NCI-H187 treated with DMSO at 0.1 percent for 48 hours (cell line): ENCODE measurements at places on chromosomes 1 and 21.

GRCh38 chr1:162168261-162168660, 98.8 kb downstream of the NOS1AP start:
- no peak for DNase-seq

DNA sequence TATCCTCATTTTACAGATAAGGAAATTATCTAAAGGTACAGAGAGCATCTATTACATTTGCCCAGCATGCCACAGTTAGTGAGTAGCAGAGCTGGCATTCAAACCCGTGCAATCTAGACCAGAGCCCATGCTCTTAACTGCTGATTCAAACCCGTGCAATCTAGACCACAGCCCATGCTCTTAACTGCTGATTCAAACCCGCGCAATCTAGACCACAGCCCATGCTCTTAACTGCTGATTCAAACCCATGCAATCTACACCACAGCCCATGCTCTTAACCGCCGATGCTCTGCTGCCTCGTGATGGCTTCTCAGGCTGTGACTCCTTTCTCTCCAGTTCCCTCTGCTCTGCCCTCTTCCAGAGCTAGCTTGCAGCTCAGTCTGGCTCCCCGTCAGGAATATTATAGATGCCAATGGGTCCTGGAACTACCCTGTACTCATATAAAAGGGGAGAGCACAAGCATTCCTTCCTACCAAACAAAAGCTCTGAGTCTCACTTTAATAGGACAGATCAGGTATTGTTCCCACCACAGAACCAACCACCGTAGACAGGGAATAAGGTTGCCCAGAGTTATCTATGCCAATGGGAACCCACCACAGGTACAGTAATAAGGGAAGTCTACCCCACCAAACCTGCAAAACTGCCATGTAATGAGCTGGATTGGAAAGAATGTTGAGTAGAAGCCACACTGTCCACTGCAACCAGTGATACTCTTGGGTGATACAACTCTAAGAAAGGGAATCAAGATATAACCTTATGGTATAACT, 78.4 kb downstream of the SMYD3 start:
- DNase-seq: no peak

- no peak for DNase-seq
These were observed 111.9 kb downstream of the CAMTA1 start for GRCh38 chr1:6897138-6897537.

DNA sequence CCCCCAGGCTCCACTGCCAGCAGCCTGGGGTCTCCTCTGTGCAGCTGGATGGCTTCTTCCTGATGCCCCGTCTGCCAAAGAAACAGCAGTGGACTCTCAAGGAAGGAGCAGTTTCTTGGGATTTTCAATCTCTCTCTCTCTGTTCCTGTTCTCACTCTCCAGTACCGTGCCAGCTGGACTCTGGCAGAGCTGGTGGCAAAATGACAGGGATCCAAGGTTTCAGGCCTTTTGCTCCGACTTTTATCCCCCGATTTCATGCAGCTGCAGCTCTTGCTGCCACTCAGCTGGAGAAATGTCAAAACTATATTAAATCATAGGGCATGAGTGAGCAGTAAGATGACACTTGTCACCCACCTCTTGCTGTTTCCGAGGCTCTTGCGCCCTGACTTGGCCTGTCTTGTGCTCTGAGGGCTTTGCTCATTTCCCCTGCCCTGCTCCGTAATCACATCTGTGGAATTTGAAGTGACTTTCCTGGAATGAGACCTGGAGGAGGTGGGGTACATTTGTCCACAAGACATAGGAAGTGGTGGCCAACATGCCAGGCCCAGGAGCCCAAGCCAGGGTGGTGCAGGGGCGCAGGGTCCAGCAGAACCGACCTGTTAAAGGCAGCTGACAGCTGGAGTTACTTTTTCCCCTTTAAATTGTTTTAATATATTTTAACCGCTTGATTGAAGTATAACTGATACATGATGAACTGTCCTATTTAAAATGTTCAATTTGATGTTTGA, 576.2 kb downstream of the PTPRU start:
- DNase-seq: peak; percentile 40

DNA sequence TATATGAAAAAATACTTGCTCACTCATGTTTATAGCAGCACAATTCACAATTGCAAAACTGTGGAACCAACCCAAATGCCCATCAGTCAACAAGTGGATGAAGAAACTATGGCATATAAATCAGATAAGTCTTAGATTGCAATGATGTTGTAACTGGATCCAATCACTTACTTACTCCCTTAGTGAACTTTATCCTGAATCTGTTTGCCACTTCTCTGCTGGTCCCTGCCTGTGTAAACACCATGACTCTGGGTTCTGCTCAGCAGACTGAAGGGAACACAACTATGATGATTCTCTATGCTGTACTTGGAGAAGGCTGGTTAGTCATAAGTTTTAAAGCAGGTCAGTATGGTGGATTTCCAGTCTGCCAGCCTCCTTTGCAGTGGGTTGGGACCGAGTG, 391.2 kb downstream of the RWDD3 start:
- DNase-seq: no peak

DNA sequence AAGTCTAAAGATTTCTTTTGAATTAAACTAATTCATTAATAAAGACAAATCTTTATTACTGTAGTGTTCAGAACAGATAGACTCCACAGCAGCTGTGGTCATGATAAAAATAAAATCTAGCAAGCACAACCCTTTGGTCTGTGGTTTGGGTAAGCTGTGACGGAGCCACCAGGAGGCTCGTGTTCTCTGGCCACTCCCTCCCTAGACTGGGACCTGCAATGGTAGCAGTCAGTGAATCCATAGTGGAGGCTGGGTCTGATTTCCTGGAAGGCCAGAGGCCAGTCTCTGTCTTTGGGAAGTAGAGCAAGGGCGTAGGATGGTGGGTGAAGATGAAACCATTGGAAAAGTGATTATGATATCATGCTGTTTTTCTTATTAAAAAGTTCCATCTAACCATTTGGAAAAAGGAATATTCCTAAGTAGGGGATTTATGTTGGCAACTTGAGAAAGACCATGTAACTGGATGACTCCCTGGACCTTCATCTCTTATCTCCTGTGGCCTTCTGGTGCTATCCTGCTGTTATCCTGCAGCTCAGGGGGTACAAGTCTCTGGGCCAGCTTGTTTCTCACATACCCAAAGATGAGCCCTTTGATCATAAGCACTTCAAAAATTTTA, 39.0 kb downstream of the TENT5C start:
- DNase-seq: no peak

GRCh38 chr1:65167586-65168242, 19.7 kb downstream of the AK4 start:
- no peak for DNase-seq

DNA sequence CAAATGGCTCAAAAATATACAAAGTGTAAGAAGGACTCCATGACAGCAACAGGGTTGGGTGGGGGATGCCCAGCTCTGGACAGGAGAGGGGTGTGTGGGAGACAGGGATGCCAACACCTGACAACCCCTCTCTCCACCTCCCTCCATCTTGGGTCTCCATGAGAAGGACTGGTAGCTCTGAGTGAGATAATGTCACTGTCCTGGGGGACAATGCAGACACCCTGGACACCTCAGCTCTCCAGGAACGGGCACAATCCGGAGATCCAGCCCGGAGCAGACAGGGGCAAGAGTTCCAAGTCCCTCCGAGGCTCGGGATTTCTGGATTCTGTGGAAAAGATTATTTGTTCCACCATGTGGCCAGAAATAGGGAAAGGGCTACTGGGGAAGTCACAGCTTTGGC, 122.5 kb downstream of the GLIS1 start:
- no peak for DNase-seq

DNA sequence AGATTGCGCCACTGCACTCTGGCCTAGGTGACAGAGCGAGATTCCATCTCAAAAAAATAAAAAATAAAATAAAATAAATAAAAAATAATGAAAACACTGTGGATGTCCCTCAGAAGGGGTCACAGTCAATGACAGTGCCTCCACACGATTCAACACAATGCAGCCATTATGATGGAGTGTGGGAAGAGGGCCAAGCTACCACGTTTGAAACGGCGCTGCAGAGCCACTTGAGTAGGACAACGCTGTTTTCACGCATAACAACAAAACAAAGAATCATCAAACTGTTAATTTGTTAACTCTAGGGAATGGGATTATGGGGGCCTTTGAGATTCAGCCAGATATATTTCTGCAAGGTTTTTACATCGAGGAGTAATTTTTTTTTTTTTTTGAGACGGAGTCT, 36.5 kb downstream of the NKAIN1 start:
- no peak for DNase-seq

GRCh38 chr1:153547560-153548551, 1.2 kb downstream of the S100A3 start:
- DNase-seq: no peak

DNA sequence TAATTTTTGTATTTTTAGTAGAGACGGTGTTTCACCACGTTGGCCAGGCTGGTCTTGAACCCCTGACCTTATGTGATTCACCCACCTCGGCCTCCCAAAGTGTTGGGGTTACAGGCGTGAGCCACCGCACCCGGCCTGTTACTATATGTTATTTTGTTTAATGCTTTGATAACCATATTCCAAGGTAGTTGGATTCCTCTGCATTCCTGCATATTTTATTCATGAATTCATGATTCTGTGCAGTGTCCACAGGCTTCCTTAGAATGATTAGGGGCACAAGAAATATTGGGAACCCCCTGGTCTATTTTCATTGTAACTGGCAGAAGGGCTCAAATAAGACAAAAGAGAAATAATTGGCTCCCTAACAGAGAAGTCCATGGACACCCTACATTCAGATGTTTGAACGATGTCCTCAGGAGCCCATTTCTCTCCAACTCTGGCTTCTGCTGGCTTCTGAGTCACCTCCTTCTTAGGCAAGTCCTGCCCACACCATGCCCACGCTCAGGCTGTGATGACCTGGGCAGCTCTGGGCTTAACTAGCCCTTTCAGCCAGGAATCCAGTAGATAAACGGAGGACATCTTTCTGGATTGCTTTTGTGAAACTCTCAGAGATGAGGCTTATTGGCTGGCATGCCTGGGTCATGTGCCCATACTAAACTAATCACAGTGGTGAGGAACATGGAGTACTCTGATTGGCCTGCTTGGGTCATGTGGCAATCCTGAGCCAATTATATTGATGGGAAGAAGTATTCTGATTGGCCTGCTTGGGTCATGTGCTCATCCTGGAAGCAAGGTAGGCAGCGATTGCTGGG, 32.6 kb downstream of the TNFRSF8 start:
- no peak for DNase-seq

- no peak for DNase-seq
These were observed 14.2 kb downstream of the PTP4A2 start for GRCh38 chr1:31923901-31924535.

DNA sequence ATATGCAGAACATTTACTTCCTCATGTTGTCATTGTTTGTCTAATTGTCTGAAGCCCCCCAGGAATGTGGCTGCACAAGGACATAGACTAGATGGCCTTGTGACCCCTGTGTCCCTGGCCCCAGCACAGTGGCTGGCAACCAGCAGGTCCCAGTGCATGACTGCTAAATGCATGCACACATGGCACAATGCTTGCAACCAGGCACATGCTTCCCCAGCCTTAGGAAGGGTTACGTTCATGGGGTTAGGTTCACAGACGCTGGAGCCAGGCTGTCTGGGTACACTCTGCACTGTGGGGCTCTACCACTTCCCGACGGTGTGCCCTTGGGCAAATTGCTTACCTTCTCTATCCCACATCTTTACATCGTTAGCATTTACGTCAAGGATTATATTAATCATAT, 21.2 kb upstream of the CLIC6 start:
- no peak for DNase-seq

- DNase-seq: no peak
These were observed 188.2 kb downstream of the OMA1 start for GRCh38 chr1:58358346-58358745.

DNA sequence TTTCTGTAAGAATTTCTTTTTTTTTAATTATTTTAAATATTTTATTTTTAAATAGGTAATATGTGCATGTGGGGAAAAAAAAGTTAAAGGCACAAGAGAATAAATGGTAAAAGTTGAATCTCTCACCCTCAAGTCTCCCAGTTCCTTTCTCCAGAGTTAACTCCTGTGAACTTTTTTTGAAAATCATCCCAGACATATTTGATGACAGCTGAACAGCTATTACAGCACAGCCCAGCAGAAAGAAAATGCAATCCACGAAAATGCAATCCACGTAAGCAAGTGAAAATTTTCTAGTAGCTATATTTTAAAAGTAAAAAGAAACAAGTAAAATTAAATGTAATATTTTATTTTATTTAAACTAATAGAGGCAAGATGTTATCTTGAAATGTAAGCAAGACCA, 310.0 kb upstream of the RUNX1 start:
- DNase-seq: no peak

- DNase-seq: no peak
These were observed 159.8 kb downstream of the PEX14 start for GRCh38 chr1:10634428-10635084.

DNA sequence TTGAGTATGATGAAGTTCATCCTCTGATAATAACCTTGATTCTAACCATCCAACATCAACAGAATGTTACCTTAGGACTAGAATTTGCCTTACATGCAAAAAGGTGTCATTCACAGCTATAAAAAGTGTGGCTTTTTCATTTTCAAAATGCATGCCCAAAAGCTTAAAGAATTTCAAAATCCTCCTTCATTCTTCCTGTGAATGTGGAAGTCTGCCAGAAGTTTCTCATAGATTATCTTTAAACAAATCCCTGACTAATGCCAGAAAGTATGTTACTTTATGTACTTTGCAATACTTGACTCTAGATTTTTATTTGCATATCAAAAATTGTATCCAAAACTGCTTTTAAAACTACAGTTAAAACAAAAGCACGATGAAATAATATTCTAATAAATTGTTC, 270.6 kb upstream of the ZRANB2 start:
- no peak for DNase-seq

GRCh38 chr21:45050797-45051489, 23.4 kb upstream of the ADARB1 start:
- DNase-seq: no peak

GRCh38 chr1:244325056-244325758, 126.5 kb downstream of the ADSS2 start:
- no peak for DNase-seq

DNA sequence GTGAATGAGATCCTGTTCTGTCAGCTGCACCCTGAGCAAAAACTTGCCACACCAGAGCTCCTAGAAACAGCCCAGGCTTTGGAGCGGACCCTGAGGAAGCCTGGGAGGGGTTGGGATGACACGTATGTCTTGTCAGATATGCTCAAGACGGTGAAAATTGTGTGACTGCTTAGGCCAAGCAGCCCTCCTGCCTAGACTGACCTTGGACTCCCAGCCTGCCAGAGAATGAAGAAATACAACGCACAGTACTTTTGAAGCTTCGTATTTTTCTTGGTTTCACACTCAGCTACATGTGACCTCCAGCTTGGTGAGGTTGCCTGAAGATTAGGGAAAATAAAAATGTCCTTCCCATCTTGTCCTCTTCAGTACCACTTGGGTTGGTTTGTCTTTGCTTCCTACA, 15.1 kb downstream of the METTL13 start:
- DNase-seq: no peak
